Stimulated activated naive CD4-positive, alpha-beta T cell (primary cell): ENCODE measurements at places on chromosomes 5 and 9.
A peak's percentile ranks its signal among the peaks of the same experiment; 100 is the strongest.

DNA sequence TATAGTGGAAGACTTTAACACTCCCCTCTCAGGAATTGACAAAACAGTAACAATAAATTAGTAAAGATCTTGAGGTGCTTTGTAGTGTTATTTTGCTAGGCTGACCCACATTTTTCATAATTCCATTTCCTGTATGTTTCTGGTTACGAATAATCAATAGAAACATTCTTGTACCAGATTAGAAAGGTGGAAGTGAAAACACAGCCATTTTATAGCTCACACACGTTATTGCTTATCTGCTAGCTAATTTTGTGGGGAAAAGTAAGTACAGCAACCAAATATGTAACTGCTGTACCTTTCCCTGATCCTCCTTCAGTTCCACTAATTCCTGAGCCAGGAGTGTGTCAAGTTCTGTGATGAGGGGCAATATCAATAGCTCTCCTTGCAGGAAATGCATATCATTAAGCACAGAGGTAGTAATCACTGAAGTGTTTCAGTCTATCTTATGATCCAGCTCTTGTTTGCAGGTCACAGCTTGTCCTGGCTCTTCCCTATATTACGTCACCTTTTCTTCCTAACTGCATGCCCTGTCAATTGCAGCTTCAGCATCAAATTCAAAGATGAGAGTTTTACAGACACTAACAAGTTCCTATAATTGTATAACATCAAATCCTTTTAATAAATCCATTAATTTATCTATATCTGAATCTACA, 59.4 kb downstream of the MINAR2 start:
- no peak for DNase-seq

- DNase-seq, result no peak
Observed at GRCh38 chr5:103690676-103691075, 128.1 kb upstream of the NUDT12 start.

GRCh38 chr5:134758176-134758503, 439 bp upstream of the DDX46 start:
- no peak for DNase-seq

- DNase-seq, result peak; percentile 61
Observed at GRCh38 chr5:134122530-134122929, 8.0 kb downstream of the TCF7 start.

GRCh38 chr5:80408484-80409366, 861 bp downstream of the ZFYVE16 start:
- peak; percentile 39 for DNase-seq

GRCh38 chr9:106717686-106718085, 145.3 kb upstream of the ZNF462 start:
- DNase-seq, result no peak

DNA sequence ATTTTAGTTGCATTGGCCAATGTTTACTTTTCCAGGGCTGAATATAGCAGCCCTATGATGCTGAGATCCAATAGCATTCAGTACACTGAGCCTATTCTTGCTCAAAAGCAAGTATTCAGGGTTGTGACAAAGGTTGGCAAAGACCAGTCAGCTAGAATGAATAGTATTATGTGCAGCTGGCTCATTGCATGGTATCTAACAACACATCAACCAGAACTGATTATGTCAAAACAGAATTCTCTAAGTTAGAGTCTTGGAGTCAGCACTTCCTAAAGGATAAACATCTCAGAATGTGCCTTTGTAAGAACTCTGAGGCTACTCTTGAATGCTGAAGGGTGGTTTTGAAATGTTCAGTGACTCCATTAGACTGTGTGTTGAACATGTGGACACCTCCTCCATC, 774.5 kb upstream of the RGMB start:
- no peak for DNase-seq

- no peak for DNase-seq
Observed at GRCh38 chr9:91134608-91135007, 227.1 kb downstream of the AUH start.

- no peak for DNase-seq
Observed at GRCh38 chr5:113437111-113437510, 2.3 kb upstream of the TSSK1B start.

DNA sequence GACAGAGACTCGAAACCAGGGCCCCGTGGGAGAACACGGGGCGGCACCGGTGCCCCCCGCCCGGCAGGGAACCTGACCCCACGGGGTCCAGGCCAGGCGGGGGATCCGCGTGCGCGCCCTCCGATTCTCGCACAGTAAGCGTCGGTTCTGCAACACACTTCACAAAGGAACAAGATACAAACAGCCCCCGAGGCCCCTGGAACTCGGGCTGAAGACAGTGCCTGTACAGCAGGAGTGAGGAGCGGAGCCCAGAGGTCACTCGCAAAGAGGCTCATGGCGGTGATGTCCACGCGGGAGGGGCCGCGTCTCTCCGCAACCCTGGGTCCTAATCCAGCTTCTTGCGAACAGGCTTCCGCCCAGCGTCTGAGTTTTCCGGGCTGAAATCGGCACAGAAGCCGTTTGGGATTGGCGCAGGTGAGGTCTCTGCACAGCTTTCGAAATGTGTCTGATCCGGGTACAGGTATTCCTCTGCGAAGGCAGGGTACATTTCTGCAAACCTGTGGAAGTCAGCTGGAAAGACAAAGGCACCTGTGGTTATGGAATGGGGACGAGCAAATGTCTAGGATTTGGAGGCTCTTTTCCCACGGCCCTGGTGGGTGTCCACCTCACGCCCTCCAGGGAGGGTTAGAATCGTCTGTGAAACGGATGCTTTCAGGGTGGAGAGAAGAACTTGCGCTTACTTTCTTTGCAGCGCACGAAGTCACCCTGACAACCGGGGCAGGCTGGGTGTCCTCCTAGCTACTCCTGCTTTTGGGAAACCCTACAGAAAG, 18.3 kb upstream of the SLC6A3 start:
- DNase-seq, result no peak

GRCh38 chr9:100108559-100108958, 9.5 kb downstream of the INVS start:
- DNase-seq, result no peak

DNA sequence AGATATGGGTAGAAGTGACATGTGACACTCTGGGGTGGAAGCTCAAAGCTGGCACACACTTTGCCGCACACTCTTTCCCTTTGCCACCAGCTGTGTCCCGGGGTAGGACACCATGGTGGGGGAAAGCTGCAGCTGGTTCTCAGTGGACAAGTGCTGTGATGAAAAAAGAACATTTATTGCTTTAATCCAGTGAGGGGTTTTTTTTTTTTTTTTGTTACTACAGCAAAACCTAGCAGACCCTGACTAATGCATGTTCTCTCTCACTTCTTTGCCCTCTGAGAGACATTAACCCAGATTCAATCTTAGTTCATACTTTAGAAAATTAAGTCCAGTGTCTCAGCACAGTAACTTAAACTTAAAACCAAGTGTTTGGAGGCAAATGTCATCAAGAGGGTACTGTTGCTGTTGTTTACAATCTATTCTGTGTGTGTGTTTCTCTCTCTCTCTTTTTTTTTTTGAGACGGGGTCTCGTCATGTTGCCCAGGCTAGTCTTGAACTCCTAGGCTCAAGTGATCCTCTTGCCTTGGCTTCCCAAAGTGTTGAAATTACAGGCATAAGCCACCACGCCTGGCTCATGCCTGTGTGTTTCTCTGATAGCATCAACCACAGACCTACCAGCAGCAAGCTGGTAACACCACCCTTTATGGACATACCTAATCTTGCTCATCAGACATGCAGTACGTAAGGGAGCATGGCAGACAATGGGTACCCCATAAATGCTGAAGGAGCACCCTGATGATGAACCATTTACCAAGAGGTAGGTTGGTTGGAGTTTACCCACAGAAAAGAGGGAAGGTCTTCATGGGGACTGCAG, 84.7 kb upstream of the TBC1D2 start:
- no peak for DNase-seq

DNA sequence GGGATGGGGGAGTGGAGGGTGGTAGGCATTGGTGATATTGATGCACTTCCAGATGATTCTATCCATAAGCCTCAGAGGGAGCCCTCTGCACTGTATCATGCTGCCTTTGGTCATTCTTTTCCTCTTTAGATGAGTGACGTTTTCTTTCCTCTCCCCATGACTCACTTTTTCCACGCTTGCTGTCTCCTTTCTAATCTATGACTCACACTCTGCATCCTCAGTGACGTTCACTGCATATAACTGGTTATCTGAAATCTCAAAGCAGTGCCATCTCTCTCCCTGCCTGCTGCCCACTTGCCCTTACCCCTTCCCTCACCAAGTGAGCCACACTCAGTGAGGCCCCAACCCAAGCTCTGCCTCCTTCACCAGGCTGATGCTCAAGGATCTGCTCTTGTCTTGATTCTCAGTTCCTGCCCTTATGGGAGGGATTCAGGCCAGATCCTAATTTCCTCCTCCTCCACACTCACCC, 31.6 kb downstream of the PTGS1 start:
- no peak for DNase-seq

GRCh38 chr9:118170032-118170955, 466.1 kb downstream of the TLR4 start:
- DNase-seq, result no peak

GRCh38 chr5:172904643-172905345, 54.4 kb upstream of the RPL26L1 start:
- no peak for DNase-seq

DNA sequence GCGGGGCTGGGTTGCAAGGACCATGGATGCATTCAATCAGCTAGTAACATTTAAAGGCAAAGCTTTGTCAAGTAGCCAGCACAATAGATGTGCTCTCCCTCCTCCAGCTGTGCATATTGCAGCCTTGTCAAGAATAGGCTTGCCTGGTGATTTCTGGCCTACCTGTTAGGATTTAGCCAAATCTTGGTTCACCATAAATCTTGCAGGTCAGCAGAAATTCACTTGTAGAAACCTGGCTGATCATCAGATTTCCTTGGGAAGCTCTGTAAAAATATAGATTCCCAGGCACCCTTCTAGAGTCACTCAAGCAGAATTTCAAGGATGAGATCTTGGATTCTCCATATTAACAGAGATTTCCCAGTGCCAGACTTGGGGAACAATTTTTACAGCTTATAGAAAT, 152.2 kb upstream of the SLC12A2 start:
- no peak for DNase-seq

GRCh38 chr9:126327714-126328185, 1.1 kb downstream of the MVB12B start:
- DNase-seq, result no peak

DNA sequence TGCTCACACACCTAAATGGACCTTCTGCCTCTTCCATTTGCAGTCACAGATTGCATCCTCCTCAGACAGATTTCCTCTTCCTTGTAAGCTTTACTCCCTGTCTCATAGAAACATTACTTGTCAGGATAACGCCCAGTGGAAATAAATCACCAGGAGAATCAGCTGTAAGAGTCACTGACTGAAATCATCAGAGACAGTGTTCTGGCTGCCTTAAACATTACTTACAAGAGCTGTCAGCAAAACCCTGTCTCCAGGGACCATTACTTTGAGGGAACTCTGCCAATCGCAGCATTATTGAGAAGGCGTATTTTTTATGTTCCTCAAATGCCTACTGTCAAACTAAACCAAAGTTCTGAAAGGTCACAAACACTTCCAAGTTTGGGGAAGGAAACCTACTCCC, 5.9 kb downstream of the DPYSL3 start:
- DNase-seq, result no peak

DNA sequence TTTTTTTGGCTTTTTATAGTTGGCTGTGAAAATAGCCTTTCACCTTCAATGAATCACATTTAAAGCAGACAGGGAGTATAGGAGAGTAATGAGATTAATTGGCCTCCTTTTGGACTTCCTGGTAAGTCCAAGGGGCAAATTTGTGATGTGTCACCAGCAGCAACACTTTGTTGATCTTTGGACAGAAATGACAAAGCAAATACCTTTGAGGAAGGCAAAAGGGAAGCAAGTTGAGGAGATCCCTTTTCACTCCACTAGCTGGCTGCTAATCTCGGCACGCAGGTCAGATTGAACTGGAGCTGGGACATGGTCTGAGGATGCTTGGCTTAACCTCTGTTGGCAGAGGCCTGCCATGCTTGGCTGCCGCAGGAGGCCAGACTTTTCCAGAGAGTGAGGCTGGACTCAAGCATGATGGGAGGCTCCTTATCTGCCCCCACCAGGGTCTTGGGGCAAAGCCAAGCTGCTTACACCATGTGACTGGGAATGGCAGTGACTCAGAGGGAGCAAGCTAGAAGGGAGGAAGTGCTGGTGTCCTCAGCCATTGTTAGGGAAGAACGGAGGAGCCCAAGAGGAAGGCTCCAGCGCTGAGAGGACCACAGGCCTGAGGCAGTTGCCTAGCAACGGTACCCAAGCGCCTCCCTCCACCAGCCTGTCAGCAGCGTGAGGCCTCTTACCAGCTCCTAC, 174.5 kb upstream of the MAP1B start:
- no peak for DNase-seq

- no peak for DNase-seq
Observed at GRCh38 chr5:138666226-138666742, 86.9 kb upstream of the CTNNA1 start.

DNA sequence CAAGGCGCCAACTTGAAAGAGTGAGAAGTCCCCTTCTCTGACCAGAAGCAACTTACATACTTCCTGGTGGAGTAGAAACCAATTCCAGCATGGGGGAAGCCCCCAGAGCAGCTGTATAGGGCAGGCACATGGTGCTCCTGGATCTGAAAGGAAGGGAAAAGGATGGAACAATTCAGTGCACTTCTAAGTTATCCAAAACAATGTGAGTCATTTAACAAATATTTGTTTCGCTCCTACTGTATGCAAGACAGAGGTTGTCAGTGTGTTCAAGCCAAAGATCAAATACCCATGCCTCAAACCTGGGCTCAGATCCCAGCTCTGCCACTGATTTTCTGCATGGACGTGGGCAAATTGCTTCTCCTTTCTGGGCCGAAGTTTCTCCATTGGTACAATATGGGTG, 67.1 kb downstream of the LHX2 start:
- DNase-seq, result no peak

DNA sequence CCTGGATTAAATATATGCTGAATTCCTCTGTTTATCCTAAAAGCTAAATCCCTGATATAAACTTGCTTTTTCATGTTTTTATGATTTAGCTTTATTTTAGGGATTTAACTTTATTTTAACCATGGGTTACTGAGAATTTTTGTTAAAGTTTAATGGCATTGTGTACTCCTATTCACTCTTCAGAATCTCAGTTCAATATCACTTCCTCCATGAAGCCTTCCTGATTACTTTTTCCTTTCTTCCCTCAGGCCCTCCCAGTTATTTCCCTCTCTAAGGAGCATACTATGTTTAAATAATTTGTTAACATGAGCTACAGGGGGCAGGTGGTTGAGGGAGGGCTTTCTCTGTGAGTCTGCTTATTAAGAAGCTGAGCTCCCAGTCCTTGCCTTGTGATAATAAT, 149.9 kb downstream of the MTX3 start:
- DNase-seq, result no peak

- no peak for DNase-seq
Observed at GRCh38 chr9:79053598-79053997, 518.2 kb upstream of the TLE4 start.
